ENCODE measurements at places on chromosomes 3 and 15. TPM values are rescaled to one million over a fixed set of nuclear protein-coding genes. Genes with fewer than 3 reads are reported as not detected.
A peak's percentile ranks its signal among the peaks of the same experiment; 100 is the strongest.

The AMT gene
- total RNA-seq = 2.6 TPM

DNA sequence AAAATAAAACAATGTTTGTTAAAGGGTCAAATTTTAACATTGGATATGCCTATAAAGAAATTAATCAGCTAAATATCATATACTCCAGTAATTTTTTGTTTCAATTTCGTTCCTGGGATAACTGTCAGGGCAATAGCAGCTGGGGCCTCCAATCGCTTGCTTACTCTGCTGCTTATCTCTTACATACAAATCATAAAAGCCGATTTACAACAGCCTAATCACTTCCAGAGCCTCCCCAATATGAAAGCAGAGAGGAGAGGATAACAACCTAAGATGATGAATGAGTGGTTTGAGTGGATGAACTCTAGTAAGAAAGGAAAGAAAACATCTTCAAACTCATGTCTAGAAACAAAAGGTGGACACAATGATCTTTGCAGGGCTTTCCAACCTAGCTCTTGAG is 80.7 kb upstream of the PSMD6 start:
- no peak overlapping the region for H3K27ac ChIP-seq
- no peaks in the 10 kb centered on the region for H3K4me1 ChIP-seq
- no peaks in the 10 kb centered on the region for H3K27me3 ChIP-seq
- DNase-seq = no peak
- peaks cover 5% of the 10 kb centered on the region for H3K36me3 ChIP-seq

GRCh38 chr3:4394048-4394447 is 73.0 kb downstream of the SUMF1 start:
- H3K4me3 ChIP-seq = no peak overlapping the region

GRCh38 chr3:14577897-14578296 is 37.8 kb upstream of the GRIP2 start:
- no peak overlapping the region for H3K4me3 ChIP-seq
- DNase-seq = no peak
- H3K36me3 ChIP-seq = no peaks in the 10 kb centered on the region
- H3K4me1 ChIP-seq = no peaks in the 10 kb centered on the region

GRCh38 chr15:87224404-87224803 is 1032.1 kb downstream of the NTRK3 start:
- no peaks in the 10 kb centered on the region for H3K27me3 ChIP-seq
- H3K36me3 ChIP-seq = no peaks in the 10 kb centered on the region
- DNase-seq = peak; percentile 86

The SLC30A4 gene
- 12.2 TPM for total RNA-seq

- no peaks in the 10 kb centered on the region for H3K36me3 ChIP-seq
Measured at GRCh38 chr3:45506084-45506483, 88.5 kb upstream of the LIMD1 start.

DNA sequence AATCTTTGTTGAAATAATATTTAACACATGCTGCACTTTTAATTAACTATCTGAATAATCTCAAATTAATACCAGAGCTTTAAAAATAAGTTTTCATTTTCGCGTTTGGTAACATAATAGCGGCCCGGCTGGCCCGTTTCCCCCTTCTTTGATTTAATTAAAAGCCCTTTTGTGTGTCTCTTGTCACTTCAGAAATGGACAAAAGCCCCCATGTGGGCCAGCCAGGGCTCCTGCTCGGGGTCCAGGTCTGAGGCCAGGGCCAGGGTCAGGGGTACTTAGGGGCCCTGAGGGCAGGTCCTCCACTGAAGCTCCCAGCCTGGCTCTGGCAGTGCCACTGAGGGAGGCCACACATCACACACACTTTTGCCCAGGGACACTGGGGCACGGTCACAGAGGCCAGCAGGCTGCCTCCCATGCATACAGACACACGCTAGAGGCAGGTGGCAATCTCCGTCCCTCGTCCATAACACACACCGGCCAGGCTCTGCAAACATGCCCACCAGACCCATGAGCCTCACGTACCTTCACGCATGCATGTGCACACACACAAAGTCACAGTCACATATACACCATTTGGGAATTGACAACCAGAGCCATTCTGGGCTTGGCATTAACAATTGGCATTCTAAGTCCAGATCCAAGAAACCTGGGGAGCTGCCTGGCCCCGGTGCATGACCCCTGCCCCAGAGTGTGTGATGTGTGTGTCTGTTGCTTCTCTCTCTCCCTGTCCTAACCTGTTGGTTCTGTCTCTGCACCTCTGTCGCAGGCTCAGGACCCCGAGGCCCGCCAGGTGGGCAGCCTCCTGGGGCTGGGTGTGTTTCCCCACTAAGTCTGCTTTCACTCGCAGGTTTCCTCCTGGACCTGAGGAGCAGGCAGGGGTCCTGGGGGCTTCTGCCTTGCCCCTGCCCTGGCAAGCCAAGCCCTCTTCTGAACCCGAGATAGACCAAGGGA is 38.5 kb downstream of the DNAJB8 start:
- H3K27me3 ChIP-seq = peaks cover 36% of the 10 kb centered on the region
- no peak overlapping the region for H3K4me3 ChIP-seq
- no peak overlapping the region for H3K27ac ChIP-seq
- no peak for DNase-seq

The BFSP2 gene
- total RNA-seq = not detected

The RNU5B-1 gene
- total RNA-seq = not detected

GRCh38 chr3:187281191-187281714 is 10.3 kb downstream of the MASP1 start:
- no peaks in the 10 kb centered on the region for H3K27me3 ChIP-seq
- no peak overlapping the region for H3K4me3 ChIP-seq
- H3K27ac ChIP-seq = peak overlapping the region; percentile 74
- DNase-seq = peak; percentile 90
- H3K36me3 ChIP-seq = peaks cover 5% of the 10 kb centered on the region

The CISH gene
- total RNA-seq = 0.99 TPM

DNA sequence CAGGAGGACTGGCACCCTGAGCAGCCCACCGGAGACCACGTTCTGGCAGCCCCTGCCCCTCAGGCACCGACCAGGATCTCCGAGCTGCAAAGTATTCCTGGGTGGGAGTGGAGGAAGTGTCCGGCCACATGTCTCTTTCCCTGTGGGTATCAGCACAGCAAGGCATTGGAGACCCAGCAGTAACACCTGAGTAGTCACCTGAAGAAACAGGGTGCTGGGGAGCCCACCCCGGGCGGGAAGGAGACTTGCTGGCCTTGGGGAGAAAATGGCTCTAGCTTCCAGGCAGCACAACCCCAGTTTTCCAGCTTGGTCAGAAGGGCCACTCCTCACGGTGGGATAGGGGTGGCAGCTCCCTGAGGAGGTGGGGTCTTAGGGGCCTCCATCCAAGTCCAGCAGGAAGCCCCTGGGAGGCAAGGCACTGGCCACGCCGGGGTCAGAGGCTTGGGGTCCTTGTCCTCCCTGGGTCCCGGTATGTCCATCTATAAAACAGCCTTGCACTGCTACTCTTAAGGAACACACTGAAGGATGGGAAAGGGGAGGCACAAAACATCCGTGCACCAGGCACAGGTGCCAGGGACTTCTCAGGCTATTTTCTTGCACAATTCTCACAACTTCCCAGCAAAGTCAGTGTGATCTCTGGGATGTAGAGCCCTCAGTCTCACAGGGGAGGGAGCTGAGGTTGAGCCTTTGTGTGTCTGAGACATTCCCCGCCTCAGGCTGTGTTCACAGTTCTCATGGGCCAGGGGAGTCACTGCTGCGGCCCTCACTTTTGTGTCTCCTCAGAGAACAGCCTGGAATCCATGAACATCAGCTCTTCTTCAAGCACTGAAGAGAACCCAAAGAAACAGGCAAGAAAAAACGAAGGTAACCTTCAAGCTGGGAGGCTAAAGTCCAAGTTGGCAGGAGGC is 11.9 kb downstream of the CFAP100 start:
- H3K27me3 ChIP-seq = peaks cover 8% of the 10 kb centered on the region
- no peaks in the 10 kb centered on the region for H3K4me1 ChIP-seq
- no peak for DNase-seq
- H3K36me3 ChIP-seq = no peaks in the 10 kb centered on the region
- H3K4me3 ChIP-seq = no peak overlapping the region
- H3K27ac ChIP-seq = no peak overlapping the region

Data from fibroblast of lung (primary cell).